Sigmoid colon (tissue), 7 donors: ENCODE measurements at places on chromosomes 13 and 19.

GRCh38 chr19:4811328-4812131 lies 20.0 kb downstream of the TICAM1 start:
- peaks cover 5% of the 10 kb centered on the region for H3K36me3 ChIP-seq
- no peaks in the 10 kb centered on the region for H3K27me3 ChIP-seq
- peaks cover 19% of the 10 kb centered on the region for H3K4me1 ChIP-seq
- no peak overlapping the region for H3K4me3 ChIP-seq
- peak; percentile 87 for DNase-seq

- H3K27ac ChIP-seq: no peak overlapping the region
- H3K4me3 ChIP-seq: no peak overlapping the region
- no peaks in the 10 kb centered on the region for H3K27me3 ChIP-seq
- no peak for DNase-seq
These were observed 50.9 kb downstream of the TMEM255B start for GRCh38 chr13:113809934-113810333.

DNA sequence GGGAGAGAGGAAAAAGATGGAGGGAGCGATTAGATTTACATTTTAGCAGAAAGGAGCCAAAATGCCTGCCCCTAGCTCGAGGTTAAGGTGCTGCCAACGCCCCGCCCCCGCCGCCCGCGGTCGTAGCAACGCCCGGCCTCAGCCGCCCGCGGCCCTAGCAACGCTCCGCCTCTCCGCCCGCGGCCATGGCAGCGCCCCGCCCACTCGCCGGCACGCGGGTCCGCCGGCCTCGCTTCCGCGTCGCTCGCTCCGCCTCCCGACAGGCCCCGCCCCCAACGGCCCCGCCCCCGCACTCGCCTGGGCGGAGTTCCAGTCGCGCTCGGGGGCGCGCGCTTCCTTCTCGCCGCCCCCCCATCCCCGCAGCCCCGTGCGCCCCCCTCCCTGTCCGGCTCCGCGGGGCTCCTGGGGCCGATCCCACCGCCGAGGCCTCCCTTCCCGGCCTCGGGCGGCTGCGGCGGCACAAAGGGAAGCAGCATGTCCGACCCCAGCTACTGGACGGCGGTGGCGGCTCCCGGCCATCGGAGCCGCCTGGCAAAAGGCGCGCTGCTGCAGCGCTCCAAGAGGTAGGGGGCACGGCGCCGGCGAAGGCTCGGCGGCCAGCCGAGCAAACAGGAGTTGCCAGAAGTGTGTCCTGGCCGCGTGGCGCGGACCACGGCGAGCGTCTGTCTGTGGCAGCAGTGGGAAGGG lies 20.3 kb downstream of the MAST3 start:
- peak overlapping the region; percentile 80 for H3K27ac ChIP-seq
- peak overlapping the region; percentile 66 for H3K4me3 ChIP-seq
- no peaks in the 10 kb centered on the region for H3K27me3 ChIP-seq
- H3K4me1 ChIP-seq: peaks cover 22% of the 10 kb centered on the region

- no peak for DNase-seq
- no peak overlapping the region for H3K4me3 ChIP-seq
- H3K27ac ChIP-seq: no peak overlapping the region
- no peaks in the 10 kb centered on the region for H3K27me3 ChIP-seq
- H3K36me3 ChIP-seq: no peaks in the 10 kb centered on the region
- H3K4me1 ChIP-seq: no peaks in the 10 kb centered on the region
These were observed 30.2 kb upstream of the CEBPG start for GRCh38 chr19:33343301-33343700.

- no peak overlapping the region for H3K27ac ChIP-seq
- no peaks in the 10 kb centered on the region for H3K36me3 ChIP-seq
- H3K27me3 ChIP-seq: no peaks in the 10 kb centered on the region
- peaks cover 5% of the 10 kb centered on the region for H3K4me1 ChIP-seq
- peak; percentile 91 for DNase-seq
These were observed 2.2 kb downstream of the TJP3 start for GRCh38 chr19:3710265-3710812.

DNA sequence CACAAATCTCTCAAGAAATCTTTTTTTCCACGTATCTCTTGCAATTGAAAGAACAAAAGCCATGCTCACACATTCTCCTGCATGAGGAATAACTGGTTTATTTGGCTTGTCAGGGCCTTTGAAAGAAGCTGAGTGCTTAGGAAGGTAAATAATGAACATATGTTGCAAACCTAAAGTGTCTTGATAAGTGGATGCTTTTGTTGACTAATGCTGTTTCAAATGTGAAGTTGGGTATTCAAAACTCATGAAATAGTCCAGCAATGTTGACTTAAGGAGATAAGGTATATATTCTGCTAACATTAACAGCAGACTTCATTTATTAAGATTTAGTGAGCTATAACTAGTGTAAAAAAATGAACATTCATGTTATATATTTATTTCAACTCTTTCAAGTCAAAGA lies 1792.7 kb upstream of the MIR17HG start:
- no peaks in the 10 kb centered on the region for H3K36me3 ChIP-seq
- DNase-seq: no peak
- no peak overlapping the region for H3K27ac ChIP-seq
- no peaks in the 10 kb centered on the region for H3K4me1 ChIP-seq

GRCh38 chr13:111895896-111896821 lies 170.8 kb upstream of the SOX1 start:
- no peak for DNase-seq
- peaks cover 39% of the 10 kb centered on the region for H3K27me3 ChIP-seq
- H3K4me1 ChIP-seq: no peaks in the 10 kb centered on the region
- no peak overlapping the region for H3K27ac ChIP-seq
- no peaks in the 10 kb centered on the region for H3K36me3 ChIP-seq
- no peak overlapping the region for H3K4me3 ChIP-seq

GRCh38 chr13:113273851-113274590 lies 23.0 kb upstream of the LAMP1 start:
- H3K4me1 ChIP-seq: no peaks in the 10 kb centered on the region
- DNase-seq: peak; percentile 67
- no peak overlapping the region for H3K4me3 ChIP-seq
- H3K36me3 ChIP-seq: no peaks in the 10 kb centered on the region
- H3K27me3 ChIP-seq: no peaks in the 10 kb centered on the region

- DNase-seq: no peak
- H3K4me1 ChIP-seq: no peaks in the 10 kb centered on the region
- H3K4me3 ChIP-seq: no peak overlapping the region
These were observed 45.0 kb downstream of the LACC1 start for GRCh38 chr13:43924549-43925245.

DNA sequence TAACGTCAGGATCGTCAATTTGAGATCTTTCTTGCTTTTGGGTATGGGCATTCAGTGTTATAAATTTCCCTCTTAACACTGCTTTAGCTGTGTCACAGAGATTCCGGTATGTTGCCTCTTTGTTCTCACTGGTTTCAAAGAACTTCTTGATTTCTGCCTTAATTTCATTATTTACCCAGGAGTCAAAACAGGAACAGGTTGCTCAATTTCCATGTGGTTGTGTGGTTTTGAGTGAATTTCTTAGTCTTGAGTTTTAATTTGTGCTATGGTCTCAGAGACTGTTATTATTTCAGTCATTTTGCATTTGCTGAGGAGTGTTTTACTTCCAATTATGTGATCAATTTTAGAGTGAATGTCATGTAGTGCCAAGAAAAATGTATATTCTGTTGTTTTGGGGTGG lies 153.1 kb downstream of the PCDH17 start:
- no peaks in the 10 kb centered on the region for H3K4me1 ChIP-seq
- no peak overlapping the region for H3K4me3 ChIP-seq
- H3K27me3 ChIP-seq: no peaks in the 10 kb centered on the region
- H3K27ac ChIP-seq: no peak overlapping the region
- DNase-seq: no peak
- no peaks in the 10 kb centered on the region for H3K36me3 ChIP-seq

DNA sequence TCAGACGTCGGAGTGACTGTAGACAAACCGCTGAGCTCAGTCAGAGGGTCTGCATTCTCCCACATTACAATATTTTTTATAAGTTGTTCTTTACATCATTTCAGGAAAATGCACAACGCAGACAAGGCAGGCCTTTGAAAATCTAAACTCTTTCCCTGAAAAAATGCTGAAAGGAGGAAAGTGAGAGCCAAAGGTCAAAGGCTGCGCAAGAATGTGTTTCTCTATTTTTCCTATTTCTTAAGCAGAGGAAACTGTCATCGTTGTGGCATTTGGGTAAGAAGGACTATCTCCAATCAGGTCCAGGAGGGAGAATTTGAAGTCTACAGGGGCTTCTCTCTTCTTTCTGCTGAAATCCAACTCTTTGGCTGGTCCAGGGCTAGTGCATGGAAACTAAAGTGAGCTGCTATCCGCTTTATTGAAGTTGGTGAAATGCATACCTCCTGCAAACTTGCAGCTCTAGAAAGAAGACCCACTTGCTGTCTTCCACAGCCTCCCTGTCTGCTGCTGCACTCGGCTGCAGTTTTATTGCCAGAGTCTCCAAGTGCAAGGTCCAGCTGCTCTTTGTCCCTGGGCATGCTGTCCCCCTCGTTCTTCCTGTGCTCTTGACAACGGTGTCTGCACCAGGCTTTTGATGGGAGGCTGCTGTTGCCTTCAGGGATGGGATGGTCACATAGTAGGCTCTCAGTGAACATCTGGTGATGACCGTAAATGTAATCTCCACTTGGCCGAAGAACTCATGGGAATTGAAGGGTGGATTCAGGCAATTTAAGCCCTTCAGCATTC lies 31.2 kb downstream of the ZNF536 start:
- H3K4me3 ChIP-seq: no peak overlapping the region
- no peak for DNase-seq
- no peaks in the 10 kb centered on the region for H3K27me3 ChIP-seq
- H3K27ac ChIP-seq: no peak overlapping the region

DNA sequence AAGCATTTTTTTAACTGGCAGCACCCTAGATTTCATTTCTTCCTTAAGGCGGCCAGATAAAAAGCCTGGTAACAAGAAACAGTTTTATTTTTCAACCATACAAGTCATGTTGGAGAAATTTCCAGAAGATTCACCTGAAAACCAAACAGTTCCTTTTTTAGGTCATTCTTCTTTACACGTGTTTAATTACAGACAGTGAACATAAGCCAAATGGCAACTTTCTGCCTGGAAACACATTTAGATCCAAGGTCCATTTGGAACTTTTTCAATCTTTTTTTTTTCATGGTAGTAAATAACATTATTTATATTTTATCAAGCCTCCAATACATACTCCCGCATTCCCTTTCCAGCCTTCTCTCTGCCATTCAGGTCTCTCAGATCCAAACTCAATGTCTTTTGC lies 886.1 kb upstream of the MIR17HG start:
- no peaks in the 10 kb centered on the region for H3K4me1 ChIP-seq
- H3K27me3 ChIP-seq: no peaks in the 10 kb centered on the region
- no peak overlapping the region for H3K4me3 ChIP-seq
- H3K36me3 ChIP-seq: no peaks in the 10 kb centered on the region

DNA sequence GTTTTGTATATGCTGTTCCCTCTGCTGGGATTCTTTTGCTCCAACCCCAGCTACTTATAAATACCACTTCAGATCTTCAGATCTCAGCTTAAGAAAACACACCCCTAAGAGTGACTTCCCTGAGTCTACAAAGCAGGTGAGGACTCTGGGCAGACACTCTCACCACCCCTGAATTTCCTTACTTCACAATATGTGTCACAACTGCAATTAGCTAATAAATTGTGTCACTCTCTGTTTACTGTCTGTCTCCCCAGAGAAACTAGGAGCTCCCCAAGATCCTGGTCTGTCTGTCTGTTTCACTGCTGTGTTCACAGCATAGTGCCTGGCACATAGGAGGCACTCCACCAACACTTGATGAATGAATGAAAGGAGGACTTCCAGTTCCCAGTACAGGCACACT lies 14.4 kb downstream of the CEBPA start:
- H3K4me3 ChIP-seq: no peak overlapping the region
- H3K27me3 ChIP-seq: no peaks in the 10 kb centered on the region
- H3K36me3 ChIP-seq: no peaks in the 10 kb centered on the region
- H3K27ac ChIP-seq: no peak overlapping the region
- no peak for DNase-seq

DNA sequence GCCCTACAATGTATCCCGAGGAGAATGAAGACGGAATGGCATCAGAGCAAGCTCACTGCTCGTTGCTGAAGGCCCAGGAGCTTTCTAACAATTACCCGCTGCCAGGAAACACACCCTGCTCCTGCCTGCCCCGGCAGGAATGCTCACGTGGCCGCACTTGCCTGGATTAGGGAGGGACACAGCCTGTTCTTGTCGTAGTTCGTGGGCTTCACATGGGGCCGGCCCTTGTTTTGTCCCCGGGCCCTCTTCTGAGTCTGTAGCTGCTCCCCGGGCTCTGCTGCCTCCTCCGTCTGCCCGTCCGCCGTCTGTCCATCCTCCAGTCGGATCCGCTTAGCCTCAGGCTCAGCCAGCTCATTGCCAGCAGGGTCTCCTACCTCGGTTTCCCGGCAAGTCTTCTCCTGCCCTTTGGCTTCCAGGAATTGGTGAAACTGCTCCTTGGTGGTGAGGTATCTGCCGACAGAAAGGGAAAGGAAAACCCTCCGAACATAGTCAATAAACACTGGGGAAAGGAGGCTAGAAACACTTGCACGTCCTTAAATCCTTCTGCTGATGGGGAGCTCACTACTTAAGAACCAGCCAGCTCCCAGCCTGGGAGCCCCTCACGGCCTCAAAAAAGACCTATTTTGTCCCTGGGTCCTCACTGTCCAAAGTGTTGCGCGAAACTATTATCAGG lies 941 bp downstream of the DUS3L start:
- DNase-seq: peak; percentile 70
- H3K27me3 ChIP-seq: no peaks in the 10 kb centered on the region
- H3K36me3 ChIP-seq: peaks cover 41% of the 10 kb centered on the region
- peak overlapping the region; percentile 97 for H3K4me3 ChIP-seq

- H3K36me3 ChIP-seq: peaks cover 38% of the 10 kb centered on the region
- no peak for DNase-seq
- H3K4me3 ChIP-seq: no peak overlapping the region
- H3K27me3 ChIP-seq: no peaks in the 10 kb centered on the region
These were observed 13.2 kb upstream of the KPTN start for GRCh38 chr19:47497050-47497766.

DNA sequence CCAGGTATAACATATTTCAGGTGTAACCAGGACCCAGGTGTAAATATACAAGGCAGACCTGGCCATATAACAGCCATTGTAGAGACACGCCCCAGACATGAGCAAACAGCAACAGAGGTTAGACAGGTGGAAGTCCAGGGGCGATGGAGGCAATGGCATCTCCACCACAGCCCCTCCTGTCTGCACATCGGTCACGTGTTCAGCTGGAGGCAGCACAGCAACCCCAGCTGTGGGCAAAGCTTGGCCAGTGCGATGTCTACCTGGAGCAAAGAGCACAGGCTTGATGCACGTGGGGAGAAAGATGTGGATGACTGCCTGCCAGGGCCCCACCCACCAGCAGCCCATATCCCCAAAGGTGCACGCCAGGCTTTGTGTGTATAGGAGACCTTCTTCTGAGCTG lies 4.4 kb downstream of the CYP4F2 start:
- H3K4me1 ChIP-seq: no peaks in the 10 kb centered on the region
- no peak for DNase-seq
- no peaks in the 10 kb centered on the region for H3K27me3 ChIP-seq
- no peak overlapping the region for H3K27ac ChIP-seq
- no peak overlapping the region for H3K4me3 ChIP-seq

GRCh38 chr13:40927929-40928328 lies 91.2 kb downstream of the ELF1 start:
- H3K4me3 ChIP-seq: no peak overlapping the region
- no peak for DNase-seq
- peaks cover 38% of the 10 kb centered on the region for H3K36me3 ChIP-seq
- H3K27me3 ChIP-seq: no peaks in the 10 kb centered on the region
- H3K27ac ChIP-seq: no peak overlapping the region
